ENCODE measurements at places on chromosomes 2 and 18. TPM values are rescaled to one million over a fixed set of nuclear protein-coding genes. Genes with fewer than 3 reads are reported as not detected.

The PROKR1 gene
- not detected for total RNA-seq

The GPR155 gene
- 3.1 TPM for total RNA-seq

The LIPG gene
- 0.57 TPM for total RNA-seq

The SLC40A1 gene
- total RNA-seq, result 0.78 TPM

The ABHD1 gene
- total RNA-seq, result 0.23 TPM

The C2orf78 gene
- 0.07 TPM for total RNA-seq

The FAM117B gene
- total RNA-seq, result 14.5 TPM

DNA sequence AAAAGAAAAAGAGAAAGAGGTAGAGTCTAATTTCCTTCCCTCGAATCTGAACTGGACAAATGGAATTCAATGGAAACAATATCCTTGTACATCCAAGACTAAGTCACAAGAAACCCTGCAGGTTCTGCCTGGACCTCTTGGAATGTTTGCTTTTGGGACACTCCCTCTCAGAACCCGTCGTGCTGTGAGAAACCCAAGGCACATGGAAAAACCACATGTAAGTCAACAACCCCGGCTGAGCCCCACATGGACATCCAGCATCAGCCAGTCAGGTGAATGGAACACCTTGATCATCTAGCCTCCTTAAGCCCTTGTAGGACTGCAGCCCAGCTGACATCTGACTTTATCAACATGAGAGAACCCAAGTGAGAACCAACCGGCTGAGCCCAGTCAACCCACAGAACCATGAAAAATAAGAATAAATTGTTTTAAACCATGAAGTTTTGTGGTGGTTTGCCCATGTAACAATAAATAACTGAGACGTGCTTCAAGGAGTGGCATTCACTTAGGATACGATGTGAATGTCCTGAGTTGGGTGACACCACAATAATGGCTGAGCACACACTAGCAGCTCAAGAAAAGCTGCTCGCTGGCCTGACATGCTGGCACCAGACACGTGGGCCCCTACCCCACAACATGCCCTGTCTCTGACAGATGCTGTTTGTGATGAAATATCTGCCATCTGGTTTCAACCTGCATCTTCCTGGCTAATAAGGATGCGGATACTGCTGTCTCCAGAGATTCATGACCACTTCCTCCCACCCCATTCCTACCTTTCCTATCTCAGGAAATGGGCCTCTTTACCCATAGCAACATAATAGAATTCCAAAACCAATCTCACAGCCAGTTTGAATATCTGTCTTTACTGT is 28.8 kb downstream of the PKDCC start:
- DNase-seq, result no peak

- no peak for DNase-seq
These were observed 84.3 kb downstream of the RPRM start for GRCh38 chr2:153394247-153394646.

GRCh38 chr18:28802546-28802945 is 625.6 kb upstream of the CDH2 start:
- no peak for DNase-seq

GRCh38 chr2:221422516-221423209 is 149.4 kb downstream of the EPHA4 start:
- DNase-seq, result no peak

DNA sequence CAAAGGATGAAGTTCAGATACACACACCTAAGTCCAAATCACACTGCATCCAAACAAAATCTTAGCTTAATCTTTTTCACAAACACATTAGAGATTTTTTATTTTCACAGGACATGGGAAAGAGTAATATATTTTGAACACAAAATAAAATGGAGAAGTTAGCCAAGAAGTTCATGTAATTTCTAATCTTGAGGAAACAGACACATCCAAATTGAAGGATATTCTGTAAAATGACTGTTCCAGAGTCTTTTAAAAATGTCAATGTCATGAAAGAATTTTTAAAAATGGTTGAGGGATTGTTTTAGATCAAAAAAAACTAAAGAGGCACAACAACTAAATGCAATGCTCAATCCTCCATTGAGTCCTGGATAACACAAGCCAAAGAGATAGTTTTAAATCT is 12.4 kb upstream of the RAPGEF4 start:
- DNase-seq, result no peak

GRCh38 chr2:106614511-106615291 is 127.5 kb downstream of the CD8B2 start:
- no peak for DNase-seq

GRCh38 chr2:83953697-83954096 is 505.4 kb downstream of the SUCLG1 start:
- no peak for DNase-seq

DNA sequence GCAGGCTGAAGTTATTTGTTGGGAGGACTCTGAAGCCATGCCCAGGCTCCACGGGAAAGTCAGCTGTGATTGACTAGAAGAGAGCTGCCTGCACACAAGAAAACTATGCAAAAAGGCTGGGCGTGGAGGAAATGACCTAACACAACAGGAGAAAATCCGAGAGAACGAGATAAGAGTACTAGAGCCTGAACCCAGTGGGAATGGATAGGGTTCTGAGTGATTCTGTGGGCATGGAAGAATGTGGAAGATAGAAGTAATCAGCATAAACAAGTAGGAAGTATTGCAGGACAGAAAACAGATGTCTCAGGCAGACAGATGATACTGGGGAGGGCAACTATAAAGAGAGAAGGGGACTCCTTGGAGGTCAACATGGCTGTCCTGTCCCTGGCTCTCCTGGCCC is 12.1 kb upstream of the COPS8 start:
- no peak for DNase-seq

GRCh38 chr18:73520229-73520628 is 627.4 kb downstream of the FBXO15 start:
- no peak for DNase-seq

DNA sequence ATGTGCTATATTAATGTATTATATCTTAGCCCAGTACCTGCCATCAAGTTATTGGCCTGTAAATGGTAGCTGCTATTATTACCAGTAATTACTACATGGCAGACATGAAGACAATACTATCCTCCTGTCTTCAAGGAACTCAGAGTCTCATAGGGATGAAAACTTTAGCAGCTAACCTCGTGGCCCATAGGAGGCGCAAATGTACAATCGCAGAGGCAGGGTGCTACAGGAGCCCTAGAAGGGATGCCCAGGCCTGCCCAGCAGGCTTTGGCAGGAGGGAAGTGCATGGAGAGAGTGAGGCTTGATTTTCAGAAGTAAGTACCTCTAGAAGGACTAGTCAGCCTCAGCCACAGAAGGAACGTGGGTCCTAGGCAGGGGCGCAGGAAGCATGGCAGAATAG is 44.7 kb upstream of the KIDINS220 start:
- no peak for DNase-seq

- DNase-seq, result no peak
These were observed 9.9 kb downstream of the PLA2R1 start for GRCh38 chr2:160052531-160052930.

- no peak for DNase-seq
These were observed 65.6 kb downstream of the MYCN start for GRCh38 chr2:16005816-16006536.

DNA sequence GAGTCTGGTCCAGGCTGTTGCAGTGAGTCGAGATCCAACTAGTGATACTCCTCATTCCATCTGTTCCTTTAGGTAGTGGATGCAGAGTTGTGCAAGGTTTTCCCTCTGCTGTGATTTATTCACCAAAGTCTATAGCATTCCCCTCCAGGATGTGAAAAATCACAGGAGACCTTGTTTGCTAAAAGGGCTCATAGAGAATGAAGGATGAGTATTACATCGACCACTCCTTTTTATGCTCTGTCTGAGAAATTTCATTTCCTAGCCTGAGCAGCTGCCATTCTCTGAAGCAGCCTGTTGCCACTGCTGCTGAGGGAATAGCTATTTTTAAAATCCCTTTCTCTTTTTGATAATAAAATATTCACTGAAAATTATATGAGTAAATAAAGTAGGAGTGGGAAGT is 134.1 kb upstream of the LRRTM1 start:
- DNase-seq, result no peak

- no peak for DNase-seq
These were observed 878.8 kb downstream of the TSN start for GRCh38 chr2:122634256-122634655.

DNA sequence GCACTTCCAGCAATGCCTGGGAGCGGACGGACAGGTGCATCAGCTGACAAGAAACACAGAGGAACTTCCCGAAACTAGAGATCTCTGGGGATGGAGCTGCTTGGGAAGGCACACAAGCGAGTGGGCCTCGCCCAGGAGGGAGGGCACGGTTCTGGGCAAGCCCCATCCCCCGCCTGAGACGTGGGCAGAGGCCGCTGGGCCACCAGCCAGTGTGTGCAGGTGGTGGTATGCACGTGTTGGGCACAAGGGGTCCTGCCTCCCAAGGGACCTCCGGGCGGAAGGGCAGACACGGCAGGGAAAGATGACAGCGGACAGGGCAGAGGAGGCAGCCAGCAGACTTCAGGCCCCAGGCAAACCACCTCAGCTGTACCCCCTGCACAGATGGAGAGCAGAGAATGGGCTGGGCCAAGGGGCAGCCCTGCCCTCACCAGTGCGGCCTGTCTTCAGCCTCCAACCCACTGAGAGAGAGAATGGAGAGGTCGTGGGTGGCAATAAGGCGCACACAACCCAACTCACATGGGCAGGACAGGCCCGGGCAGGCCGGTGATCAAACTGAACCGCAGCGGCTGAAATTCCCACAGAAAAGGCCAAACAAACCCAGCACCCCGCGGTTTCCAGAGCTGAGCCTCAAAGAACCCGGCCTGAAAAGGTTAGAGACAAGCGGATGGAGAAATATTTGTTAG is 51.2 kb downstream of the HDAC4 start:
- DNase-seq, result no peak

DNA sequence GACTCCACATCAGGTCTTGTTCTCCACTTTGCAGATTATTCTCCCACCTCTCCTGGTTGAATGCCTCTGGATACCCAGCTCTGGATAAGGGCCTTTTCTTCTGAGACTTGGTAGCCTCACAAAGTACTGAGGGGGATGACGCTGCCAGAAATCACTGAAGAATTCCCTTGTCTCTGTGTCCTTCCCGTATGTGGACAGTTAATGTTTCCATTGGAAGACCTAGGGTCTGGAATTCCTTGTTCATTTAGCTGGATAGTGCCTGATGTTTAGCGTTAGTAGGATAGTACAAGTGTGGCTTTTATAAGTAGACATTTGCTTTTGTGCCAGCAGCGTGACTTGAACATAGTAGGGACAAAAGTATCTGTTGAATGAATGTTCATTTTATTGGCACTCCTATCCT is 76.9 kb downstream of the CLHC1 start:
- DNase-seq, result no peak

DNA sequence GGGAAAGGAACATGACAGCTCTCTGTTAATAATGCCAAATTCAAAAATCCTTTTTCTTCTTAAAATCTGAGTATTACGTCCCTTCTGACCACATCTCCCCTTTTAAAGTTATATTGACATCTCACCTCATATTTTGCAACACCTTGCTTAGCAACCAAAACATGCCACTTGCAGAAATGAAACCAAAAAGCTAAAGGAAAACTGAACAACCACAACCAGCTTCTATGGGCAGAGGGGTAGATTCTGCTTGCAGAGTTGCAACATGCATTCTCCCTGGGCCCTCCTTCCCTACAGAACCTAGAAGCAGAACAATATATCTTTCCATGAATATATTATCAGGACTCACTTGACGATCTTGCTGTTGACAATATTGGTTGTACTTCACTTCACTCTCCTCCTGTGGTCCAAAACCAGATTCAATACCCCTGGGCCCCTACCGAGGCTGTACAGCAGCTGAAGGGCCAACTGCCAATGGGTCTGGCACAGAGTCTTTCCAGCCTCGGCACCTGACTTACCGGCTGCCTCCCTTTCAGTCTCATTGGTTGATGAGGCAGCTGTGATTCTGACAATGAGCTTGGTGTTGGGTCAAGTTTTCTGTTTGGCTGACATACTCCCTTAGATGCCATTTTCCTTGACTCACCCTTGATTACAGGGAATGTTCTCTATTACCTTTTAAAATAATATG is 616.6 kb downstream of the ZEB2 start:
- no peak for DNase-seq

GRCh38 chr2:211216221-211216620 is 659.8 kb downstream of the CPS1 start:
- DNase-seq, result no peak

DNA sequence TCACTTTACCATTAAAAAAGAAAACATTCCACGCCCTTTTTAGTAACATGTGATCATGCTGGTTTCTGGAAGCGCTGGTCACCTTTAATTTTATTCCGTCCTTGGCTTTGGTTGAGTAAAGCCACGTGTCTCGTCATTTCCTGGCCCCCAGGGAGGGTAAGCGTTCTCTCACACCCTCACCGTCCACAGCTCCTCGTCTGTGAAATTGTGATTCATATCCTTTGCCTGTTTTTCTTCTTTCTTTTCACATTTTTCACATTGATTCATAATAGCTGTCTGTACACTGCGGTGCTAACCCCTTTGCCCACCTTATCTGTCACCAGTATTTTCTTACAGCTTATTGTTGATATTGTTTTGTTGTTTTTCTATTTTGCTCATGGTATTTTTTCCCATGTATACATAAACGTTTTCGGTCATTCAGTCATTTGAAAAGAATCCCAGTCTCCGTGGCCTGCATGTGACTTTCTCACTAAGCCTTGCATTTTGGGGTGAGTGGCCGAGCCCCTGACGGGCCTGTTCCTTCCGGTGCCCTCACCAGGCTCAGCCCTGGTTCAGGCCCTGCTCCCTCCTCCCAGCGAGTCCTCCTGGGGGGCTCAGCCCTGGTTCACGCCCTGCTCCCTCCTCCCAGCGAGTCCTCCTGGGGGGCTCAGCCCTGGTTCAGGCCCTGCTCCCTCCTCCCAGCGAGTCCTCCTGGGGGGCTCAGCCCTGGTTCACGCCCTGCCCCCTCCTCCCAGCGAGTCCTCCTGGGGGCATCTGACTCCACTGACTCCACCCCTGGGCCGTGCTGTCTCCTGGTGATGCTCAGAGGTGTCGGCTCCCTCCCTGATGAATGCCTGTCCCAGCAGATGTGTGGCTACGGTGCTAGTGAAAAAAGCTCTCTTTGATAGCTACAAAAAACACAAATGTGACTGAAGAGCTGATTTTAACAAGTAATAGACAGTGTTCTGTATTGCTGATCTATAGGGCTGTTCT is 249.7 kb upstream of the PXDN start:
- no peak for DNase-seq

DNA sequence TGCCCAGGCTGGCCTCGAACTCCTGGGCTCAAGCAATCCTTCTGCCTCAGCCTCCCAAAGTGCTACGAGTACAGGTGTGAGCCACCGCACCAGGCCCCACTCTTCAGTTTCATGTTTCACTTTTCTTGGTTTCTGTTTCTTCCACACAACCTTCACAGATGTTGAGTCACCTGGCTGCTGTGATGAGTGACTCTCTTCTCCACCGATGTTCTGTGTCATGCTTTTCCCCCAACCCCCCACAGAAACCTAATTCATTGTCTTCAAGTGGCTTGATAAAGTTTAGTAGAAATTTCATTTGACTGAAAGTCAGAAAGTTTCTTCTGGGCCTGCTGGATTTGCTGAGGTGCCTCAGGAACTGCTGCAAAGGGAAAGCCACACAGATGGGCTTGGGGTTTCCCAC is 78.5 kb downstream of the SPHKAP start:
- DNase-seq, result no peak

GRCh38 chr2:231679908-231680284 is 28.4 kb upstream of the PTMA start:
- no peak for DNase-seq

GRCh38 chr2:168130346-168130745 is 117.0 kb downstream of the STK39 start:
- no peak for DNase-seq

GRCh38 chr2:126886211-126886915 is 12.3 kb upstream of the TEX51 start:
- DNase-seq, result peak; percentile 87

GRCh38 chr2:70143314-70144150 is 47.3 kb downstream of the C2orf42 start:
- DNase-seq, result peak; percentile 84

All from activated CD4-positive, alpha-beta T cell treated with anti-CD3 and anti-CD28 coated beads, Interleukin-2, amount 10 ng/mL, durations not matched to agents 24 days and 14 days (primary cell).